ENCODE measurements at places on chromosomes 6 and 20.

- DNase-seq: no peak
Observed at GRCh38 chr20:49868964-49869363, 46.4 kb downstream of the SPATA2 start.

DNA sequence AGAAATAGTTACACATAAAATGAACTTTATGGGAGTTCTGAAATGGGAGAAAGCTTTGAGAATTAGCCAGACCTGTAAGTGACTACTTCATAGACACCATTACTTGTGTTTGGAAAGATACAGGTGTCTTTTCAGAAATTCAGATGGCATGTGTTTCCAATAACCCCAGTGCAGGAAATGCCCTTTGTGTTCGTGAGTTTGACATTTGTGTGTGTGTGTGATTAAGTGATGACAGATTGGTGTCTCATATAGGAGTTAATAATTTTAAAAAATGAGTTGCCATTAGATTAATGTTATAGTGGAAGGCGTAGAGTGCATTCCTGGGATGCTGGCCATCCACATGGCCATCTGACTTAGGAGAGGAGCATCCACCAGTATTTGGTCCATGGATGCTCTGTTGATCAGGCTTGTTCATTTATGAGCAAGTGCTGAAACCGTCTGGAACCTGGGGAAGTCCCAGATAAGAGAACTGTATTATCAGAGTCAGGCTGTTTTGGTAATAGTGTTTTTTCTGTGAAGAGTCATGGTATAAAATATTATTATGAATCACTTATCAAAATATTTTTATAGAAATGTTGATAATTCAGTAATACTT lies 3.1 kb downstream of the STK4 start:
- no peak for DNase-seq

DNA sequence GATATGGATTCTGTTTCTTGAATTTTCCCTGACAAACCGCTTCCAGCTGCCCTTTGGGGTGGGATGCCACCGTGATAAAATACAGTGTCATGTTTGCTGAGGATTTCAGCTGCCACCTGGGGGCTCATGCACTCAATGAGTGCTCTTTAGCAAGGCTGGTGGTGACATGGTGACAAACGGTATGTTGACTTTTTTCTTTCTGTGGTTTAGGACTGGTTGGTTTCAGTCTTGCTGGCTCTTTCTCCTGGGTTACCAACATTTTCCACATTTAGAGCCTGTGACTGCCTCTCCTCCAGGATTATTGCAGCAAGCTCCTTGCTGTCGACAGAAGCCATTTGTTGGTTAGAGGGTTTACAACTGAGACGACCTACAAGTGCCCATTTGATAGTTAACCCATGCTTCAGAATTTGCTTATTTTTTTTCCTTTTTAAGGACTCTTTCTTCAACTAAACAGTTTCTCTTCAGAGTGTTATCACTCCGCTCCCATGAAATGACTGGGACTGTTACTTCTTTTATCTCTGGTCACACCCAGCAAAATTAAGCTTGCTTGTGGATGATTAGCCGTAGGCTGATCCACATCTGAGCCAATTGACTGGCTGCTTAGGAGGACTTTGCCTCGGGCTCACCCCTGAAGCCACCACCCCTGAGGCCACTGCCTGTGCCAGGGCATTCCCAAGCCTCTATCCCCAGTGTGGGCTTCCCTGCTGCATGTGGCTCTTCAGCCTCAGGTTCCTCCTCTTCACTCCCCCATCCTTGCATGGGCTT lies 48.4 kb upstream of the CDYL start:
- DNase-seq: peak; percentile 67

- DNase-seq: no peak
Observed at GRCh38 chr6:33642897-33643296, 21.8 kb downstream of the ITPR3 start.

GRCh38 chr6:66210964-66211363 lies 503.9 kb upstream of the EYS start:
- no peak for DNase-seq

- DNase-seq: no peak
Observed at GRCh38 chr20:11217326-11218172, 543.8 kb upstream of the JAG1 start.

DNA sequence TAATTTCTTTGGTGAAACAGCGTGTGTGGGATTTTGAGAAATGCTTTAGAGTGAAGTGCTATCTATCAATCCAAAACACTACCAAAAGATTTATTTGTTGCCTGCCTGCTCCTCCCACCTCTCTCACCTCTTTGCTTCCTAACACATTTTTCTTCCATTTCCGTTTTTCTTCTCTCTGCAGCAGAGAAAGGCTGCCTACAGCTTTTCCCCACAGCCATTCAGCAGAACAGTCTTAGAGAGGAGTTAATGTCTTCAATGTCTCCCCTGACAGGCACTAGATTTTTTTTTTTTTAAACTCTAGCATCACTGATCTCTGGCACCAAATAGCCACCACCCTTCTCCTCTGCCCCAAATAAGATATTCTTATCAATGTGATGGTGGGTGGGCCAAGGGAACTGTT lies 327.8 kb upstream of the MAN1A1 start:
- no peak for DNase-seq

DNA sequence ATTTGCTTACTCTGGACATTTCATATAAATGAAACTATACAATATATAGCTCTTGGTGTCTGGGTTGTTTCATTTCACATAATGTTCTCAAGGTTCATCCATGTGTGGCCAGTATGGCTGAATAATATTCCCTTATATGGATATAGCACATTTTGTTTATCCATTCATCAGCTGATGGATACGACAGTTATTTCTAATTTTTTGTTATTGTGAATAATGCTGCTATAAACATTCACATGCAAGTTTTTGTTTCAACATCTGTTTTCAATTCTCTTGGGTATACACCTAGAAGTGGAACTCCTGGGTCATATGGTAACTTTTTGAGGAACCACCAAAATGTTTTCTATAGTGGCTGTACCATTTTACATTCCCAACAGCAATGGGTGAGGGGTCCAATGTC lies 101.1 kb downstream of the CDK19 start:
- DNase-seq: no peak

GRCh38 chr6:113871975-113872374 lies 14.8 kb downstream of the MARCKS start:
- DNase-seq: no peak

GRCh38 chr6:166958926-166959861 lies 2.8 kb upstream of the RNASET2 start:
- DNase-seq: no peak

GRCh38 chr6:11050731-11051130 lies 6.6 kb upstream of the ELOVL2 start:
- DNase-seq: peak; percentile 44

DNA sequence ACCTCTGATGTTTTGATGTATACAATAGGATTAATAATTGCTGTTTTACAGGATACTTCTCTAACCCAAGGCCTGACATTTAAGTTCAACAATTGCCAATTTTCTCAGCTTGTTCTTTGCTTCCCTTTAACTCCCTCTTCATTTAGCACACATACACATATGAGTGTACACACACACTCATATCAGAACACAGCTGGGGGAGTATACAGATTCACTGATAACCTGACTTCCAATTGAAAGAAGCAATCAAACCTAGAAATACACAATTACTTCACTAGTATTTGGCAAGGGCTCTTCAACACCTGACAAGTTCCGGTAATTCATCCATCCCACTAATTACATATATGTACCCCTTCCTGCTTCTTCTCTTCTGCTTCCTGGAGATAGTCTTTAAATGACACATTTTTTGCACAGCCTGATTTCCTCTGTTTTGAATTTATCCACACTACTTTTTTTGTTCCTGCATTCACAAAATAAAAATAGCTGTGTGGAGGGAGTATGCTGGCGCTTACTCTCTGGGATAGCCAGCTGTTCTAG lies 11.2 kb downstream of the UST start:
- no peak for DNase-seq

GRCh38 chr6:78199044-78199443 lies 546.2 kb downstream of the MEI4 start:
- DNase-seq: no peak

- DNase-seq: peak; percentile 94
Observed at GRCh38 chr20:13009682-13010406, 1.1 kb downstream of the SPTLC3 start.

- DNase-seq: peak; percentile 13
Observed at GRCh38 chr20:48898210-48898609, 23.3 kb upstream of the ARFGEF2 start.

DNA sequence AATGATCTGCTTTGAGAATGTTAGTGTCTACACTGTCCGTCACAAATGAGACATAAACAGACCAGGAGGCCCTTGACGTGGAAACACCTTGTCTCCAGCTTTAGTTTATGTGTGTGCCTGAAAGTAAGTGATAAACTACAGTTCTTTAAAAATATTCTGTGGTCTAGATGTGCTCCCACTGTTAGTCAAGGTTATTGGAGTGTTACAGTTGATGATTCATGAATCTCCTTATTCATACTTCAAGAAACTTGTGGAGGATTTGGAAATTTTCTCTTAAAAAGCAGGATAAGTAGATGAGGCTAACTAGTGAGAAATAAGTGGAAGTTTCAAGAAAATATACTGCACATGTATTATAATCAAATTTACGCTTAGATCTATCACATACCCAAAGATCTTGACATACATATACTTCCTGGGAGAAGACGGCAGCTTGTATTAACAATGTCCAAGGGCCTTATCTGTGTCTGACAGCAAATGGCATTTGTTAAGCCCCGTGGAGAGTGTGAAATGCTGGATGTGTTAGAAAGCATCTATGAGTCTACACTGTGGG lies 90.5 kb upstream of the MBOAT1 start:
- peak; percentile 22 for DNase-seq

- DNase-seq: peak; percentile 27
Observed at GRCh38 chr6:142819603-142820337, 125.2 kb downstream of the HIVEP2 start.
